ENCODE measurements at places on chromosomes 6 and 20.

GRCh38 chr6:157640746-157641451 is 182.1 kb upstream of the SNX9 start:
- DNase-seq, result no peak

GRCh38 chr20:8367689-8368088 is 235.6 kb downstream of the PLCB1 start:
- no peak for DNase-seq

DNA sequence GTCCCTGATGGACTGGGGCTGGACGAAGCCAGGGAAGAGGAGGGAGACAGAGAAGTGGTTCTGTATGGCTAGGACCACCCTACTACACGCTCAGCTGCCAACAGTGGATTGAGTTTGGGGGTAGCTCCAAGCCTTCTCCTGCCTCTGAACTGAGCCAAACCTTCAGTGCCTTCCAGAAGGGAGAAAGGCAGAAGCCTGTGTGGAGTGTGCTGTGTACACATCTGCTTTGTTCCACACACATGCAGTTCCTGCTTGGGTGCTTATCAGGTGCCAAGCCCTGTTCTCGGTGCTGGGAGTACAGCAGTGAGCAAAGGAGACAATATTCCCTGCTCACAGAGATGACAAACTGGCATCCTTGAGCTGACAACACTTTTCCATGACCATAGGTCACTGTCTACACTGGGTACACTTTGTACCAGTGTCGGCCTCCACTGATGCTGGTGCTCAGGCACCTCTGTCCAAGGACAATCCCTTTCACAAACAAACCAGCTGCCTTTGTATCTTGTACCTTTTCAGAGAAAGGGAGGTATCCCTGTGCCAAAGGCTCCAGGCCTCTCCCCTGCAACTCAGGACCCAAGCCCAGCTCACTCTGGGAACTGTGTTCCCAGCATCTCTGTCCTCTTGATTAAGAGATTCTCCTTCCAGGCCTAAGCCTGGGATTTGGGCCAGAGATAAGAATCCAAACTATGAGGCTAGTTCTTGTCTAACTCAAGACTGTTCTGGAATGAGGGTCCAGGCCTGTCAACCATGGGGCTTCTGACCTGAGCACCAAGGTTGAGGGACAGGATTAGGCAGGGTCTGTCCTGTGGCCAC is 11.3 kb upstream of the RBCK1 start:
- DNase-seq, result no peak

DNA sequence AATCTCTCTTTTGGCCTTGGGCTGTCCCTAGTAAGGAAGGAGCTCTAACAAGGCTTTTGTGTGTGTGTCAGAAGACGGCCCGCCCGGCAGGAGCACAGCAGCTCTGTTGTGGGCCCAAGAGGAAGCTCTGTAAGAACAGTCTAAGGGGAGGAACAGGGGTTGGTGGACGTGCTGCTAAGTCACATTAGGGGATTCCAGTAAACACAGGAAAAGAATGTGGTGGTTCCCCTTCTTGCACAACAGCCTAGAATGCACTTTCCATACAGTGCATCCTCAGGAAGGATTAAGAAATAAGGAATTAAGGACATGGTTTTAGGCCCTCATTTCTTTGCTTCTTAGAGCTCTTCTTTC is 114.5 kb downstream of the RNF144B start:
- DNase-seq, result no peak

- no peak for DNase-seq
Measured at GRCh38 chr6:131378874-131379273, 194.2 kb upstream of the ARG1 start.

GRCh38 chr6:137877113-137877512 is 10.1 kb downstream of the TNFAIP3 start:
- no peak for DNase-seq

Measured in central memory CD8-positive, alpha-beta T cell (primary cell).